H9 (cell line): ENCODE measurements at places on chromosomes 5 and 9.

GRCh38 chr5:79840084-79840990 lies 150.7 kb downstream of the CMYA5 start:
- DNase-seq, result no peak

DNA sequence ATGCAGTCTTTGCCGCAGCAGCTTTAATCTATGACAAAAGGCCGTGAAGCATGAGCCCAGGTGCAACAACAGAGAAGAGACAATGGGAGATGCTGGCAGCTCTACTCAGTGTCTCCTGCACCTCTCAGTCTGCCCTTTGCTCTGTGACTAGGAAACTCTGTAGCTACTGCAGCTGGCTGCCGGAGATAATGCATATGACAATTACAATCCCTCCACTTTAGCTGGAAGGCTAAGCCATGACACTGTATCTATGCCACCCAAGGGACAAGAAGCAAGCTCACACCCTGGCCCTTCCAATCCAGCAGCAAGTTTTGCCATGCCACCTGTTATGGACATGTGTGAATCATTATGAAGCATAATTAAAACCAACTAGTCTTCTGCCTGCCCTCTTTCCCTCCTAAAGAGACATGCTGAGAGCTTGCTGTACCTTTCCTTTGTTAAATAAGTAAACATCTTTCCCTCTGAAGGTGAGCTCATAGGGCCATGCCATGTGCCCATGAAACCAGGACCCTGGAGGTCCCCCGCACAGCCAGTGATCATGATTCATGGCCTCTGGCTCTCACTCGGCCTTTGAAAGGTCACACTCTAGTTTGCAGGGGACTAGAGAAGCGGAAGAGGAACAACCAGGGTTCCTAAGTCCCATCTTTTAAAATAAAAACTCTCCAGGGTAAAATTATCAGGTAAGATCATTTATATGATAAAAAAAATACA lies 219.4 kb downstream of the SPOCK1 start:
- no peak for DNase-seq

DNA sequence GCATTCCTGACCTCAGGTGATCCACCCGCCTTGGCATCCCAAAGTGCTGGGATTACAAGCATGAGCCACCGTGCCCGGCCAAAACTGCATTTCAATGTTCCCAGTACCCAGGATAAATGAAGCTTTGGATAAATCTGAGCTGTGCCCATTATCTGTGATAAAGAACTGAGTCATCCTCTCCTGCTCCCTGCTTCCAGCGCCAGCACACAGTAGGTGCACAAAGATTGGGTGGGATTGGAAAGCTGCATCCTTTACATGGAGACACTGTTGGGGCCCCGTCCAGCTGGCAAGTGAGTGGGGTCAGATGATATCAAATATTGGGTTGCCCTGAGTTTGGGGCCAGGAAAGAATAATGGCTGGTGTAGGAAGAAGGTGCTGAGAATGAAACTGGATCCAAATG lies 17.4 kb downstream of the SH2D3C start:
- DNase-seq, result no peak

DNA sequence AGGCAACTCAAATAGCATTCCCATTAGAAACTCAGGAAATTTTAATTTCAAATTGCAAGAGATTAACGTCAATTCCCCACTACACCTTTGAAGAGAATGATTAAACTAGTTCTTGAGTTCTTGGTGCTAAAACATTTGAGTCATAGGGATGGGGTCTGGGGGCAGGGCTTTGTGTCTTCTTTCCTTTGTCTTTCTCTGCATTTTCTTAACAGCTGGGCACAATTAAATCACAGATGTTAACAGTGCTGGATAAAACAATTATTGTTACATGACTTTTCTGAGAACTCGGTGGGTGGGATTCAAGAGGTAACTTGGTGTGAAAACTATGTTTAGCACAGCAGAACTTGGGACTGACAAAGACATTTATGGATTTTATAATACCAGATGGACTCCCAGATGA lies 351.9 kb upstream of the TNC start:
- DNase-seq, result no peak

DNA sequence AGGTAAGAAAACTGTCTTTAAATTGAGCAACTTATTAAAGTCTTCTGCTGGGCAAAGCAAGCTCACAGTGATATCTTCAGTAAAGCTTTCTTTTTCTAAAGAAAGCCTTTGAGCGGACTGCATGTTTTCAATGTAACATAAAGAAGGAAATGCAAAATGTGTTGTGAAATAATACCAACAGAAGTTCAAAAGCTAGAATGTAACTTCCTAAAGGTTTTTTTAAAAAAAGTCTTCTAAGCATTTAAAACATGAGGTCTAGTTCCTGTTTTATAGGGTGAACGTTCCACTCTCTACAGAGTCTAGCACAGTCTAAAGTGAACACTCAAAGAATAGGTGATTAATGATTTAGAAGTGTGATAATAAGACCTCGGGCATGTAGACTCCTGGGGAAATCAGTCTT lies 62.9 kb downstream of the DENND1A start:
- no peak for DNase-seq

GRCh38 chr5:96633820-96634219 lies 28.4 kb upstream of the CAST start:
- no peak for DNase-seq

GRCh38 chr5:138725153-138725817 lies 27.9 kb upstream of the CTNNA1 start:
- DNase-seq, result peak; percentile 93

DNA sequence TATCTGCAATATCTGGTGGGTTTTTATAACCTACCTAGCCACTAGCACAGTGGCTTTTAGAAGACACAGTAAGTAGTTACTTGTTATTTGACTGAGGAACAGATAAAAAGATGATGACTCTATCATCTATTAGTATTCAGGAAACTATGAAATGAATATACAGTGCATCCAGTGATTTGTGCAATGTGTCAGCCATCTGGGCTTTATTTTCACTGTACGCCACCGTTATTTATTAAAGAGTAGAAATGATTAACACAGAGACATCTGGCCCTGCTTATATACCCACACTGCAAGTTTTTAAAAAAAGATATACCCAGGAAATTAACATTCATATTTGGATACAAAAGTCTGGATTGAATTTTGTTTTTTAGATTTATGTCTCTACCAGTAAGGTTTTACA lies 408.4 kb downstream of the PDE4D start:
- no peak for DNase-seq

DNA sequence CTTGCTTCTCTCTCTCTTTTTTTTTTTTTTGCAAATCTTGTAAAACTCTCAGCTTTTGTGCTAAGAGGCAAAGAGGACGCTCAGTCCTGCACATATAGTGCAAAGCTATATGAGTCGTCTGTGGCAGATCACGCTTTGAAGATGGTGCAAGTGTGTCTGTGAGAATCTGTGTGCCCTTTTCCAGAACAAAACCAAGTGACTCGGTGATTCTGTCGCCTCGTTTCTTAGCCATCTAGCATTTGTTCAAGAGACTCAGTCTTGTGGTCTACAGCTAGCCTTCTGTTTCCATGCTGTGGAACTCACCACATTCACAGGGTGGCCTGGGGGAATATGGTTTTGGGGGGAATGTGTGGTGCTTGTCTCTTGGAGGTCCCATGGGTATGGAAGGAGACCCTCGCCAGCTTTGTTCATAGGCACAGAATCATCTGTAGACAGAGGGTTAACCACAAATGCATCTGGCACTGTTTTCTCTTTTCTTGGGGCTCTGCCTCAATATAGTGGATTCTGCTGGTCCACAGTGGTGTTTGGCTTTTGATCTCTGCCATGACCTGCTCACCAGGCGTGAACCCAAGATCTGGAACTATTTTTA lies 82.1 kb downstream of the C9orf152 start:
- no peak for DNase-seq
